ENCODE measurements at places on chromosomes 11 and 22.

GRCh38 chr11:68297812-68298658 is 14.4 kb upstream of the LRP5 start:
- peak; percentile 68 for DNase-seq

GRCh38 chr22:35681454-35682052 is 33.3 kb downstream of the APOL6 start:
- no peak for DNase-seq

GRCh38 chr22:20918663-20919218 is 1.5 kb downstream of the CRKL start:
- DNase-seq, result peak; percentile 11

DNA sequence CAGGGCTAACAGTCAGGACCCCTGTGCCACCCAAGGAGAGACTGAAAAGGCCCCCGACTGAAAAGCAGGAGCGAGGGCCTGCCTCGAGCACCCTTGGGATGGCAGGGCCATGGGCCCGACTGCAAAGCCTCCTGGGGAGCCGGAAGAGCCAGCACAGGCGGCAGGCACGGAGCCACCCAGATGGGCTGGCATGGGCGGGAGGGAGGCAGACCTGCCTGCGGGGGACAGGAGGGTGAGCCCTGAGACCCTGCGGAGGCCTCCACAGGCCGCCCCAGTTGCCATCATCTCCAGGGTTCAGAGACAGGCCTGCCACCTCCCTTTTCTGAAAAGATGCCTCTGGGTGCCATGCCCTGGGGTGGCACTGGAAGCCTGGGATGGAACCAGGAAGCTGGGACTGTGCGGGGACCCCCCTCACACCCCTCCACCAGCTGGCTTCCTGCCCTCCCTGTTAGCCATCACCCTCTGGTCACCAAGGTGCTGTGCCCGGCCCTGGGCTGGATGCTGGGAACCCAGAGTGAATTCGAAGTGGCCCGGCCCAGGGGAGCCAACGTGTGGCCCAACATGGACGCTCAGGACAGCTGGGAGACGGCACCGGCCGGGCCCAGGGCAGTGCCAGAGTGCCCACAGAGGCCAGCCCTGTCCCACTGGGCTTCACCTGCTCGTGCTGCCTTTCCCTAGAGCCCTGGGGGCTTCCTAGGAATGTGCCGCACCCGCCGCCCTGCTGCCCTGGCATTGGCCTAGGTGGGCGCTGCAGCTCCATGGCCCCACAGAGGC is 13.8 kb downstream of the TSPAN32 start:
- DNase-seq, result no peak

DNA sequence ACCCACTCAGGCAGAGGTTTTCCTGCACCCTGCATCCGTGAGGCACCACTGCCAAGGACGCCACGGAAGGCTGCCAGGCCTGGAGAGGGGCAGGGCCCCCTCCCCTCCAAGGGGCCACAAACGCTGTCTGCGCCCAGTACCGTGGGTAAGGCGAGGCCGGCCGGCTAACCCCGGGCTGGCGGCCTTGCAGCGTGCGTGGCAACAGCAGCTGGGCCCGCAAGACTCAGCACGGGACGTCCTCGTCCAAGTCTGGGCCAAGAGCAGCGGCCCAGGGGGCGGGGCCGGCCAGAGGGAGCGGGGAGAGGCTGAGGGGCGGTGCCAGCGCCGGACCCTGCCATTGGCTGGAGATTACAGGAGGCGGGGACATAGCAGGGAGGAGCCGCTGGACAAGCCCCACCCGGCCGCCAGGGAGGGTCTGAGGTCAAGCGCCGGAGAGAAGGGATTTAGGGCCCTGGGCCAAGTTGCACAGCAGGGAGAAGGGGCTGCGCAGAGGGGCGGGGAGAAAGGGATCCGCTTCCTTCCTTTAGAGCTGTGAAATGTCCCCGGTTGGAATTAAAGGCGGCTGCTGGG is 16.0 kb downstream of the SLC43A1 start:
- DNase-seq, result peak; percentile 89

DNA sequence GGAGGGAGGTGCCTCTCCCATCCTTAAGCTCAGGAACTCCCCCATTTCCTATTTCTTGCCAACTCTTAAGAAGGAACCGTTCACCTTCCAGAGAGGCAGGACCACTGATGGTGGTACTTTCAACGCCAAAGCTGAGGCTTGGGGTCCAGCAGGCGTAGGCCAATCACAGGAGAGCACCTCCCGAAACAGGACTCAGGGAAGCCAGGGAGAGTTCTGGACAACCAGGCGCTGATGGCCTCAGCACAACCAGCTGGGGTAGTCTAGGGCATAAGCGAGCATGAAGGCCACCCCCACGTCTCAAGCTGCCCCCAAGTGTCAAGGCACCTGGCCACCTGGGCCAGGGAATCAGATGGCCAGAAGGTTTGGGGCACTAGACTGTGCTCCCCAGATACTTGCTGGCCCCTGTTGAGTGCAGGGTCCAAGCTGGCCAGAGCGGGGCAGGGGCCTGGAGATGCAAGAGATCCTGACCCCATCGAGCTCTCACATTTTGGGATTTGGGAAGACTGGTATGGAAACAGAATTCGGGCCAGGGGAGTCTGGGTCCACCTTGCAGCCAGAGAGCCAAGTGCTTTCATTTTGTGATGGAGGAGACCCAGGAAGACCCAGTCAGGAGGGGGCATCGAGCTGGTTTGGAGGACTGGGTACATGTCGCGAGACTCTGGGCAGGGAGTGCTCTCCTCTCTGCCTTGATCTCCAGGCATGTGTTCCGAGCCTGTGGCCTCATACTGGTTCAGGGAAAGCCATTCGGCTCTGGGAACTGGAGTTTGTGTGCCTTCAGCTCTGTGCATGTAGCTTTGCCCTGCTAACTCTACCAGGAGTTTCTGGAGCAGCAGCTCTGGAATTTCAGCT is 926 bp downstream of the CD6 start:
- no peak for DNase-seq

DNA sequence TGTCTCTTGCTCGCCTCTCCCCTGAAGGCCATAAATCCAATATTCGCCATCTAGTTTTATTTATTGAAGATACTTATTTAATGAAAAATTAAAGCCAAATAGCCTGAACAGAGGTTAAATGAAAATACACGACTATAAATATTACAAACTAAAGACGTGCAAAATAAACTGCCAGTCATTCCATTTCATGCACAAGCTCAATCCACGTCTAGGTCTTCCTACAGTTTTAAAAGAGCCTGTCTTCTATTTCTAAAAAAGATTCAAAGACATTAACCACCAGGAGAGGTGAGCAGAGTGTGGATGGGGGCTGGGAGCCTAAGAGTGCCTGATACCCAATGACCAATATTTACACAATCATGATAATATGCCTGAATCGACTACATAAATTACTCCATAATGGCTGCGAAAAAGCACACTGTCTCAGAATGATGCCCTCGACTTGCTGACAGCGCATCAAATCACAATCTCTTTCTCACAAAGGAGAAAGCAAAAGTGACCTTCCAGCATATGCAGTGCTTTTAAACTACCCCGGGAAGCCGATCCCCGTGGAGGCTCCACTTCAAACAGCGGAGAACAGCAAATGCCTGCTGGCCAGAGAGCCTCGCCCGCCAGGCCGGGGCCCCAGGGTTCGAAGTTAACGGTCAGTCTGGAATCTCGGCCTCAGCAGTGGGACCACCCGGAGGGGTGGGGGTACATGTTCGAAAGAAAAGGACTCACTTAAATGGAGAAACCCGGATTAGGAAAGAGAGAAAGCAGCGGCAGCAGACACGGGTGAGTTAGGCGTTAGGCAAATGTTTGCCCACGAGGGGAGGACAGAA is 1.7 kb downstream of the FCHSD2 start:
- peak; percentile 34 for DNase-seq

- DNase-seq, result no peak
Measured at GRCh38 chr11:32015427-32015826, 75.4 kb upstream of the RCN1 start.

- no peak for DNase-seq
Measured at GRCh38 chr11:67648140-67648795, 2.3 kb downstream of the ACY3 start.

- DNase-seq, result no peak
Measured at GRCh38 chr11:76935042-76935441, 74.3 kb downstream of the ACER3 start.

DNA sequence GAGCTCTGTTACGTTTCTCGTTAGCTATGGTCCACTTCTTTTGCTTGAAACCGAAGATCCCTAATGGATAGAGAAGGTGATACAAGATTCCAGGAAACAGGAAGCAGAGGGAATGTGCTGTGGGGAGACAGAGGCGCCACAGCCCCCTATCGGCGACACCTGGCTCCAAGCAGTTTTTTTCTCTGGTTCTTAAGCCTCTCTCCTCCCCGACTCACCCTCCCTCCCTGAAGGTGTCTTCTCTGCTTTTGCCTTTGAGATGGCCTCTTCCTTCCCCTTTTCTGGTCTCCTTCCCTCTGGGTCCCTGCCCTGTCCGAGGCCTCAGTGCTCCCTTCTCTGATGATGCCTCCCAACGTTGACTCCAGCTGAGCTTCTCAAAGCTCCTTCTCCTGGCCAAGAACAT is 14.2 kb upstream of the APOBEC3A start:
- DNase-seq, result no peak

GRCh38 chr22:24496234-24496633 is 1.1 kb downstream of the UPB1 start:
- no peak for DNase-seq

GRCh38 chr22:36587289-36588154 is 58.6 kb upstream of the EIF3D start:
- DNase-seq, result peak; percentile 61

GRCh38 chr11:47216121-47216798 is 1.5 kb downstream of the DDB2 start:
- peak; percentile 95 for DNase-seq

- DNase-seq, result peak; percentile 82
Measured at GRCh38 chr22:28443526-28443876, 236.1 kb downstream of the TTC28 start.

GRCh38 chr11:46560300-46560991 is 33.4 kb downstream of the AMBRA1 start:
- DNase-seq, result no peak

DNA sequence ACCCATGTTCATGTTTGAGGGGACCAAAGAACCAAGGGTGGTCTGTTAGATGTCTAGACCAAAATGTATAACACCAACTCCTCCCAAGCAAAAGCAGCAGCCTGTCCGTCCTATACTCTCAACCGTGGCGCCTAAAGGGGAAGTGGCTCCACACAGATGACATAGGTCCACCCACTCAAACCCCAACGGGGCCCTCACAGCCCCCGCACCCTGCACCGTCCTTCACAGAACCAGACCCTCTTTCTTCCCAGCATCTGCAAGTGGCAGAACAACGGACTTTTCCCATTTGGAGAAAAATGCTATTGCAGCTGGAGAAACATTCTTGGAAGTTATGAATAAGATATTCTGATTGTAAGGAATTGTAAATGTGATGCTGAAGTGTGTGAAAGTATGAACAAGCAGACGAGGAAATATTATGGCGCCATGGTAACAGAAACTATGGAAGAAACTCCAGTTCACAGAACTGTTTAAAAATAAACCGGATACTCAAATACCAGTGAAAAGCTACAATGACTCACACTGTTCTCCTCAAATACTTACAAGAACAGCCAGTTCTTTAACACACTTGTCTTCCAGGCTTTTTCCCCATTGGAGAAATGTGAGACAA is 76.5 kb upstream of the ARFGAP3 start:
- DNase-seq, result peak; percentile 96

GRCh38 chr11:134313821-134314607 is 17.8 kb upstream of the GLB1L2 start:
- DNase-seq, result no peak

- no peak for DNase-seq
Measured at GRCh38 chr11:87036756-87037449, 831 bp upstream of the TMEM135 start.

GRCh38 chr11:126561327-126561893 is 205.9 kb downstream of the ST3GAL4 start:
- DNase-seq, result peak; percentile 76

DNA sequence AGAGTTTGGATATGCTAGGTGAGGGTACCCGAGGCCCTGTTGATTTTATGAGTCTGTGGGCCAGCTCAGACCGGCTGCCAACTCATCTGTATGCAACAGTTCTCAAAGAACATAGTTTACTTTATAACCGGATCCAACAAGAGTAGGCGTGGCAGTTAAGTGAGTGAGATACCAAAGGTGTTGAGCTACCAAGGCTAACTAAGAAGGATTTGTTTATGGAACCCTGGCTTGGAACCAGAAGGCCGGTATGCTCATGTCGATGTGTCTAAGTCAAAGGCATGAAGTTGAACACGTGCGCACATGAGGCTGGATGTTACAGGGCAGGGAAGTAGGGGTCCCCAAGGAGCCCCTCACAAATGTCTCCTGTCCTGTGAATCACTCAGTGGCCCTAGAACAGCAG is at the start of gene KCNJ1:
Gene KCNJ1 (minus strand): TSS at position 20 of the 400 bp plus-strand sequence. CDS start 27,053 bp downstream, outside the sequence.
- DNase-seq, result no peak

Data from fibroblast of skin of scalp (primary cell).